PC-9 (cell line): ENCODE measurements at places on chromosomes 2 and 18. TPM values are rescaled to one million over a fixed set of nuclear protein-coding genes. Genes with fewer than 3 reads are reported as not detected.

NPPC gene
- not detected in 2 replicates for total RNA-seq

SRD5A2 gene
- total RNA-seq: not detected in 2 replicates

GCKR gene
- 3.4 and 4.0 TPM in 2 replicates for total RNA-seq

SALL3 gene
- not detected in 2 replicates for total RNA-seq

CNRIP1 gene
- not detected in 2 replicates for total RNA-seq

CNNM4 gene
- 28.2 and 31.4 TPM in 2 replicates for total RNA-seq

HOXD12 gene
- total RNA-seq: not detected in 2 replicates

GPR45 gene
- total RNA-seq: not detected in 2 replicates

ITGA4 gene
- total RNA-seq: 0.15 and 0.35 TPM in 2 replicates

ELMOD3 gene
- total RNA-seq: 16.4 and 18.1 TPM in 2 replicates

NDC80 gene
- total RNA-seq: 71.7 and 89.2 TPM in 2 replicates

NOP58 gene
- 38.2 and 48.5 TPM in 2 replicates for total RNA-seq

RBM44 gene
- 0.94 and 1.5 TPM in 2 replicates for total RNA-seq

SP5 gene
- 1.9 and 7.3 TPM in 2 replicates for total RNA-seq
